NCI-H2029 treated with DMSO at 0.1 percent for 48 hours (cell line): ENCODE measurements at places on chromosomes 1 and 21.

DNA sequence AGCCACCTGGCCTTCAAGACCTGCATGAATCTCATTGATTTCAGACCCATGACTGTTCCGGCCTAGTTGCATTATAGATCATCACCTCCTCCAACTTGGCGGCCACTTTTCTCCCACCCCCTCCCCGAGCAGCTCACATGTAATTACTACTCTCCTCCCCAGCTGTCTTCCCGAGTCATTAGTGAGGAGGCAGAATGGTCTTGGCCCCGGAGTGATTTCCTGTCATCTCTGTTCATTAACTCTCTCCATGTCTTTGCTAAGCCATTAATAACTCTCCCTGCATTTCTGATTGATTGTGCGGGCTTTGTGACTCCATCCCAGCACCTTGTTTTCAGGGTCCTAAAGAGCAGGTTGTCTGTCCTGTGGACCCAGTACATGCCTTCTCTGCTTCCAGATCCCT is 75.6 kb upstream of the CNTN2 start:
- no peak for DNase-seq

- peak; percentile 23 for DNase-seq
These were observed 27.3 kb downstream of the F3 start for GRCh38 chr1:94514095-94514727.

- no peak for DNase-seq
These were observed 579.6 kb downstream of the USP25 start for GRCh38 chr21:16309250-16309971.

DNA sequence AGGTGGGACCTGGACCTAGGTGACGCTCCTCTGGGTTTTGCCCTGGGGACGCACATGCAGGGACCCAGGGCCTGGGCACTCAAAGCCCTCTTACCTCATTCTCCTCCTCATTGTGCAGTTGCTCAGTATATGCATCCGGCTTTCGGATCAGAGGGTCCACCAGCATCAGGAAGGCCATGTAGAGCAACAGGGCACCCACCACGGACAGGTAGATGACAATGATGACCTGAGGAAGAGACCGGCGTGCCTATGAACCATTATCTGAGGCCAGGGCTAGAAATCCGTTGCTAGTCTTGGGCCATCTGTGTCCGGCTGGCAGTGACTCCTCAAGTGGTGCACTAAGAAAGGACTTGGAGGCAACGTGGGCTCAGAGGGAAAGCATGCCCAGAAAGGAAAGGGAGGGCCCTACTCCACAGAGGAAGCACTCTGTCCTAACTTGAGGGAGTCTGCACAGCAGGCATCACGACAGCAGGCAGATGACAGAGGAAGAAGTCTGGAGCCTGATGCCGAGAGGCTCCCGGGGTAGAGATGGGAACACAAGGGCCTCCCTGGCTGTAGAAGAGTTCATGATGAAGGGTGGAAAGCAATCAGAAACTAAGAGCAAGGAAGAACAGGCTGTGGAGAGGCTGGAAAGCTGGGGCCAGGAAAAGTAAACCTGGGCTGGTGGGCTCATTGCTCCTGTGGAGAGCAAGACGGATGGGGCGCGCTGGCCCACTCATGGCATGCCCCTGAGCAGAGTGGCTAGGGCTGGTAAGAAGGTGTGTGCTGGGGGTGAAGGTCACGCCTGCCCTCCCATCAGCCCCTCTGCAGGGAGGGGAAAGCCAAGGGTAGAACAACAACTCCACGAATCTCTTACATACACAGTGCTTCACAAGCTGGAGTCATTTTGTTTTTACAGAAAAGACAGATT is 10.3 kb downstream of the TMEM9 start:
- no peak for DNase-seq

- DNase-seq: no peak
These were observed 52.3 kb upstream of the MRPS6 start for GRCh38 chr21:34020983-34021553.

GRCh38 chr21:42539931-42540343 is 26.3 kb downstream of the SLC37A1 start:
- no peak for DNase-seq
